ENCODE measurements at places on chromosomes 2 and 18.

DNA sequence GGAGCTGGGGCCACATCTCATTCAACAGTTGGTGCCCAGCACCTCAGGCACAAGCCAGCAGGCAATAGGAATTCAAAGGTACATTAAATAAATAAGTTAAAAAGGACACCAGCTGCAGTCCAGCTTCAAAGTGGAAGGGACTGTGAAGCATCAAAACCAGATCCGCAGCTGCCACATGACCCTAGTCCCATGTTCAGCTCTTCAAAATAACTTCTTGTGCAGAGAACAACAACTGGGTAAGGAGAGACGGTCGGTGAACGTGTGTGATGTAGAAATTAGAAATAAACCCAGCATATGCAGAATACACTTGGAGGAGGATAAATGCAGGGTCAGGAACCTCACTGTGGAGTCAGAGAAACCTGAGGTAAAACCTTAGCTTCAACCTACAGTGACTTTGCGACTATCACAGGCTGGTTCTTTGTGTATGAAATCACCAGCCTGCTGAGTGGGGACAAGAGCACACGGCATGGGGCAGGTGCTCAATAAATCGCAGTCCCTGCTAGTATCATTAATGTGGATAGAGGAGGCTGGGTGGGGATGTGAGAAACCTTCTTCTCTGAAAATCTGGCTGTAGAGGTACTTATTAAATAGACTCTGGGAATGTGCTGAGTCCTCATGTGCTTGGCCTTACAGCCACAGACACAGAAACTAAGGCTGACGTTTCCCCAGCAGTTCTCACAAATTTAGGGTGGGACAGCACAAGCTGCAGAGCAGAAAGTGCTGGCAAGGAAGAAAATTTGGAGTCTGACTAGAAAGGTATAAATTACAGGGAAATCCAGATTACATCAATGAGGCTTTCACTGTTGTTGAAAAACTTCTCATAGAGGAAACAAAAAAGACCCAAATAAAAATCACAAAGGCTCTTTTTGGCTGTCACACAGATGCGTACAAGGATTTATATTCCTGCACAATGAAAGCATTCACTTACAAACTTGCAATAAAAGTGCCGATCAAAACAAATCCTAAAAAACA, 20.7 kb downstream of the FBXO15 start:
- no peak for DNase-seq

DNA sequence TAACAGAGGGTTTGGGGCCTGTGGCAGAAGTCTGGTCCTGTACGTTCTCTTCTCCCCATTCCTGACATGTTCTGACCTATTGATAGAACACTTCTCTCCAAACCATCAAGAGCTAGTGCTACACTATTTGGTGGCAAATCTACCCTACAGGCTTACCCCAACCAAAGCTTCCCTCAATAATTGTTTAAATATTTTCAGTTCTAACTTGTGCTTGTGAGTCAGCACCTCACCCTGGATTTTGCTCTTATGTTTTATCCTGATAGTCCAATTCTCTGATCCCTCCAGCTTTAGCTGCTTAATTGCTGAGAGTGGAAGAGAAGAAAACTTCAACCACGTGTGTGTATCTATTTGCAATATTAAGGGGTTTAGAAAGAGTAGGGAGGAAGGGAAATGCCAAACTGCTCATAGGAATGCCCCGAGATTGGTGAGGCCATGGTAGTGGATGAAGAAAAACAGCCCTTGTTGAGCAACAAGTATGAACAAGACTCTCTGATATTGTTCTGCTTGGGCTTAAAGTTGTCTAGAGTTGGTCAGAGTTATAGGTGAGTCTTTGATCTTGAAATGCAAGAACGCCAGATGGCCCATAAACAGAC, 67.8 kb upstream of the PARD3B start:
- DNase-seq: no peak

DNA sequence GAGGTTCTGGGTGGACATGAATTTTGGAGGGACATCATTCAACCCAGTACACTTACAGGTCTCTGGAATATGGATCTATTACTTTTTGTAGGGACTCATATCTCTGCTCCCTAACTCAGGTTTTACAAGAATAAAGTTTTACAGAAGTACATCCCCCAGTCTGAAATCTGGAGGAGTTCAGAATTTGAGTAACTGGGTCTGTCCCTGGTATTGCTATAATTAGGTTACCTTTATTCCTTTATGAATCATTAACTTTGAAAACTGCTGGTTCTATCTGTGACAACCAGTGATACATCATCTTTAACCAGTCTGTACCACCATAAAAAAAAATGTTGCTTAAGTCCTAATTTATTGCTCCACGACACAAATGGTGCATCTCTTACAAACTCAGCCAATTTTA, 59.9 kb downstream of the INSIG2 start:
- no peak for DNase-seq

- no peak for DNase-seq
Observed at GRCh38 chr2:182048088-182048487, 62.4 kb downstream of the PPP1R1C start.

- no peak for DNase-seq
Observed at GRCh38 chr18:21656402-21656801, 44.3 kb downstream of the SNRPD1 start.

- DNase-seq: no peak
Observed at GRCh38 chr2:191170301-191170636, 19.5 kb upstream of the STAT4 start.

GRCh38 chr2:120271711-120272379, 19.2 kb downstream of the RALB start:
- no peak for DNase-seq

DNA sequence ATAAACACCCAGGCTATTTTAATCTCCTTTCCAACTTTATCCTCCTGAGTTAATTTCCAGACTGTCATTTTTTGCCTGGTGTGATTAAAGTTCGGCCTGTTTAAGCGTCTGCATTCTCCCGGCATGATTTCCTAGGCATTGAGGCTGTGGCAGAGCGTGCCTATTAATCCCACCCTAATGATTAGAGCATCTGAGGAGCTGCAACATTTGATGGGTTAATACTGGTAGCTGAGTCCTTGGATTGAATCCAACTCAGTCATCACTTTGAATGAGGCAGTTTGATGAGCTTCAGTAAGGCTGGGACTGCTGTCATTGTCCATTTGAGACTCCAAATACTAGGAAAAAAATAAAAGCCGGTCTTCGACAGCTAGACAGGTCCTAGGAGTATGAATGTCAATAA, 882.5 kb downstream of the SLC4A3 start:
- no peak for DNase-seq

DNA sequence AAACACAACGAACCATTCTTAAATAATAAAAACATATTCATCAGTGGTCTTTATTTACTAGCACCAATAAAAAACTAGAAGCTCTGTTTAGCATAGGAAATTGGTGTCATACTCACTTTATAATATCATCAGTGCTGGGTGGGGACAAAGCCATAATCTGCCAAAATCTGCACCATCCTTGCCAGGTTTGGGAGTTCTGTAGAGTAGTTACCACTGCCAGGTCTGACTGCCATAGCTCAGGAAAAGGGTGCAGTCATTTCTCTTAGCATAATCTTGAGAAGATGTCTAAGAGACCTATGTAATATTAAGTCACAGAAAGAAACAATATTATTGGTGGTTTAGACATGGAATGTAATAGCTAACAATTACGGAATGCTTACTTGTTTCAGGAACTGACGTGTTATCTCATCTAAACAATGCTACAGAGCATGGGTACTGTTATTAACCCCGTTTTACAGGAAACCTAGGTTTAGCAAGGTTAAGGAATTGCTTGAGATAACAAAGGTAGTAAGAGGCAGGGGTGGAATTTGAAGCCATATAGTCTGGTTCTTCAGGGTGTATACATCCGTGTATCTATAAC, 1.6 kb upstream of the MARCHF7 start:
- no peak for DNase-seq

- DNase-seq: no peak
Observed at GRCh38 chr2:25305775-25306174, 36.0 kb downstream of the DNMT3A start.

- no peak for DNase-seq
Observed at GRCh38 chr18:21406116-21406515, 164.1 kb downstream of the GREB1L start.

GRCh38 chr2:199462347-199462955, 4.7 kb upstream of the SATB2 start:
- no peak for DNase-seq

DNA sequence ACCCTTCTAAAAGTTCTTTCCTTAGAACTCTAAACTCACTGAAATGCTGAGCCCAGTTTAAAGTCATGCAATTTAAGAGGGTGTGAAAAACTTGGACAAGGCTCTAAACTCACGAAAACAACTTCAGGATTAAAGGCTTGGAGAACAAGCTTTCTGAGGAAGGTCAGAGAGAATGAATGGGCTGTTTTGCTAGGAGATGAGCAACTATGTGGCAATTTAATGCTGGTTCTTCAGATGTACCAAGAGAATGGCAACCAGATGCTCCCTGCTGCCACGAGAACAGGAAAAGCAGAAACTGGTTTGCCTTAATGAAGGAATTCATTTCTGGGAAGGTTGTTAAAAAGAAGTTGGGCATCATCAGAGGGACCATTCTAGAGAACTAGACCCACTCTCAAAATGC, 77.8 kb upstream of the PMAIP1 start:
- DNase-seq: no peak

DNA sequence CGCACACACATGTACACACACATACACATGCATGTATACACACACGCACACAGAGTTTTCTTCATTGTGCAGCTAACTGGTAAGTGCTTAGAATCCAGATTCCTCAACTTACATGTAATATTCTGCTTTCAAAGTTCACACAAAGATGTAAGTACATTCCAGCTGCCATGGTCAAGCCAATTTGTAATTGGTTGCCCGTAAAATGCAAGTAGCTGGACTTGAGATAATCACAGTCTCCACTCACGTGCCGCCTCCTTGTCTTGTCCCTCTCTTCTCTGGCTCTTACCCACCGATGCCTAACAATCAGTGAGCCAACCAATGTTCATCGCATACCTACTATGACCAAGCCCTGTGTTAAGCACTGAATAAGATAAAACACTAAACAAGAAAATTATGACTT, 77.8 kb downstream of the SOCS6 start:
- DNase-seq: no peak

GRCh38 chr2:118479020-118479419, 368.4 kb downstream of the EN1 start:
- DNase-seq: no peak

DNA sequence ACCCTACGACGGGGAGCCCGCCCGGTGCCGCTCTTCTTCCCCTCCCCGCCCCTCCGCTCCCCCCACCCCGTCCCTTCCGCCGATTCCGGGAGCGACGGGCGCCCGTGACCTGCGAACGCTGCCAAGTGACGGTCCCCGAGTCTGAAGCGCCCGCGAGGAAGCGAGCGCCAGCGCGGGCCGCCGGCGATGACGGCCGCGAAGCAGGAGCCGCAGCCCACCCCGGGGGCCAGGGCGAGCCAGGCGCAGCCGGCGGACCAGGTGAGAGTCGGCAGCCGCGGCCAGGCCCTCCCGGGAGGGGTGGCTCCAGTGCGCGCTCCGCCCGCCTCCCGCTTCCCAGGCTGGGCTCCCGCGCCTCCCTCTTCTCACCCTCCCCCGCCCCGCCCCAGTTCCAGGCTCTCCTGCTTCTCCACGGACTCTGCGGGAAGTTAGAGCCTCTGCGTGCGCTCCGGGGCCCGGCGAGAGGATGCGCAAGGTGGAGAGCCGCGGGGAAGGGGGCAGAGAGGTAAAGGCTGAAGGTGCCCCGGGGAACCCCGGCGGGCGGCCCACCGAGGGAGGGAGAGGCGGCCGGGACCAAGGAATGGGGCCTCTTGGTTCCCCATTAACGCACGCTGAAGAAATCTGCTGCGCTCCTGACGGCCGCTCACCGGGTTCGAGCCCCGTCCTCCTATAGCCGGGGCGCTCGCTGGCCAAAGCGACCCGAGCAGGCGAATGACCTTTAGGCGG, 719.5 kb downstream of the DPP10 start:
- DNase-seq: no peak

DNA sequence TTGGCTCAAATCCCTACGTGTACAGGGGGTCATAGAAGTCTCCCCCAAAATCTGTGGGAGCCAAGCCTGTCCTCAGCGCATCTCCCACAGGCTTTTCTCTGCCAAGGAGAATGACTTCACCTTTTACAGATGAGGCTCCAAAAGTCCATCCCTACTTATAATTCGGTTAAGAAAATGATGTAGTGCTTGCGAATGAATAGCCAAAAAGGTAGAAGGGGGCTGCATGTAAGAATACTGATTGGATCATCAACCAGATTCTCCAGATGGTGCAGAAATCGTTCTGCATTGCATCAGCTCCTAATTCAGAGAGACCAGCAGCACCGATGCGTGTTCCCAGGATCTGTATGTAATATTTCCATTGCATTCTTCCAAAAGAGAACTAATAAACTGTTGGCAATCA, 91.9 kb downstream of the EPHA4 start:
- no peak for DNase-seq

DNA sequence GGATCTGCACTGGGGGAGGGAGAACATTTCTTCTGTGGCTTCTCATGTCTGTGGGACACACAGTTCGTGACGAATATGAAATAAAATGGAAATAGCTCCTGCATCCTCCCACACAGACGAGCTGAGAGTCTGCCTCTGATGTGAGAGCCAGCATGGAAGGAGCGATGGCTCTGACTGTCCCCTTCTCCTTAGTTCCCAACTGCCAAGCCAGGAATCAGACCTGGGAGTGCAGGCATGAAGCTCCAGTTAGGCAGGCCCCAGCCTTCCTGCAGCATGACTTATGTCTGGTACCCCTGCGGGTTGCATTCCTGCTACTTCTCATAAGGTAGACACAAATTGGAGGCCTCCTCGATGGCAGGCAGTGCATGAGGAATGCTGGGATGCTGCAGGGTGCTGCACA, 56.2 kb downstream of the PRKCE start:
- no peak for DNase-seq

DNA sequence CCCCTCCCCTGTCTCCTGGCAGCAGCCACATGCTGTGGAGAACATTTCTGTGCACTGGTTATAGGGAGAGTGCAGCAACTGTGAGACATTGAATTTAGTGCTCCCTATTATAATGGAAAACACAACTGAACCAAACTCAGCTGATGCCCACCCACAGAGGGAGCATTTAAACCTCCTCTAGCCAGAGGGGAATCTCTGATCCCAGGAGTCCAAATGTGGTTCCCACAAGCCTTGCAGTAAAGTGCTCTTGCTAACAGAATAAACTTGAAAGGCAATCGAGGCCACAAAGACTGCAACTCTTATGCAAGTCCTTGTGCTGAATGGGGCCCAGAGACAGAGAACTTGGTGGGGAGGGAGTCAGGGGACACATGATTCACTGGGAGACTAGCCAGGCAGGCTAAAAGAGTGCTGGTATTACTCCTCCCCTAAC, 638.8 kb upstream of the VRK2 start:
- DNase-seq: no peak

GRCh38 chr2:14952400-14952963, 320.0 kb downstream of the LRATD1 start:
- DNase-seq: no peak

DNA sequence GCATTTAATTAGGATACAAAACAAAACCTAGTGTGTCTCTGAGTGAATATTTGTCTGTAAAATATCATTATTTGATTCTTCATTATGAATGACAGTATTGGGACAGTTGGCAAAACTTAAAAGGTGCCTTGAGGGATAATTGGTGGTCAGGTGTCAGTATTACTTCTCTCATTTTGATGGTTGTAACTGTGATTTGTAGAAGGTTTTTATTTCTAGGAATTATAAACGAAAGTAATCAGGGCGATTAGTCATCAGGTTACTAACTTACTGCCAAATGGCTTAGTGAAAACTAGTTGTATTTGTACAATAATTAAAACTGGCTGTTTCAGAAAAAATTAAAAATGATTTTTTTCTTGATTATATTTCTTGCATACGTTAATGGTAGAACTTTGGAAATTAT, 117.6 kb downstream of the BIRC6 start:
- no peak for DNase-seq

- DNase-seq: no peak
Observed at GRCh38 chr2:126879348-126880298, 19.1 kb upstream of the TEX51 start.

- no peak for DNase-seq
Observed at GRCh38 chr2:227674485-227674884, 7.9 kb downstream of the SCYGR5 start.

Measured in SHP77 (cell line).